Pancreas (tissue), 10 donors: ENCODE measurements at places on chromosomes 2 and 18. TPM values are rescaled to one million over a fixed set of nuclear protein-coding genes. Genes with fewer than 3 reads are reported as not detected.

DNA sequence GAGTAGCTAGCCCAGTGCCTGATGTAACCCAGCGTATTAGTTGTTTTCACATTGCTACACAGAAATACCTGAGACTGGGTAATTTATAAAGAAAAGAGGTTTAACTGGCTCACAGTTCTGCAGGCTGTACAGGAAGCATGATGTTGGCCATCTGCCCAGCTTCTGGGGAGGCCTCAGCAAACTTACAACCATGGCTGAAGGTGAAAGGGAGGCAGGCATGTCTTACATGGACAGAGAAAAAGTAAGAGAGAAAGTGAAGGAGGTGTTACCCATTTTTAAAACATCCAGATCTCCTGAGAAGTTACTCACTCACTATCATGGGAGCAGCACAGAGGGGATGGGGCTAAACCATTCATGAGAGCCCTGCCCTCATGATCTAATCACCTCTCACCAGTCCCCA is 6.1 kb upstream of the CYRIA start:
- H3K36me3 ChIP-seq = no peaks in the 10 kb centered on the region
- H3K27me3 ChIP-seq = no peaks in the 10 kb centered on the region
- H3K27ac ChIP-seq = no peak overlapping the region
- H3K4me1 ChIP-seq = no peaks in the 10 kb centered on the region

GRCh38 chr2:67487993-67488392 is 90.9 kb downstream of the ETAA1 start:
- DNase-seq = no peak
- H3K27me3 ChIP-seq = no peaks in the 10 kb centered on the region
- H3K27ac ChIP-seq = no peak overlapping the region
- no peaks in the 10 kb centered on the region for H3K36me3 ChIP-seq

DNA sequence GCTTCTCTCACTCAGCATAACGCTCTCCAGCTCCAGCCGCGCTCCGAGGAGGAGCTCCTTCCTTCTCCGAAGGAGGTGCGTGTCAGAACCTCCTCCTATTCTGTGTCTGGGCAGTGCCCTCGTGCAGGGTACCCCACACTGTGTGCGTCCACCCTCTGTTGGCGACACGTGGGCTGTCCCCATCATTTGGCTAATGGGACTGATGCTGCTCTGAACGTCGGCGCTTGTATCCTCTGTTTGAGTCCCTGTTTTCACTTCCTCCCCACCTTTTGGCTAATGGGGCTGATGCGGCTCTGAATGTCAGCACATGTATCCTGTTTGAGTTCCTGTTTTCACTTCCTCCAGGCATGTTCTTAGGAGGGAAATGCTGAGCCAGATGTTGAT is 22.2 kb downstream of the KCNG2 start:
- no peaks in the 10 kb centered on the region for H3K4me1 ChIP-seq
- H3K36me3 ChIP-seq = no peaks in the 10 kb centered on the region
- no peak overlapping the region for H3K27ac ChIP-seq
- no peaks in the 10 kb centered on the region for H3K27me3 ChIP-seq
- no peak for DNase-seq

DNA sequence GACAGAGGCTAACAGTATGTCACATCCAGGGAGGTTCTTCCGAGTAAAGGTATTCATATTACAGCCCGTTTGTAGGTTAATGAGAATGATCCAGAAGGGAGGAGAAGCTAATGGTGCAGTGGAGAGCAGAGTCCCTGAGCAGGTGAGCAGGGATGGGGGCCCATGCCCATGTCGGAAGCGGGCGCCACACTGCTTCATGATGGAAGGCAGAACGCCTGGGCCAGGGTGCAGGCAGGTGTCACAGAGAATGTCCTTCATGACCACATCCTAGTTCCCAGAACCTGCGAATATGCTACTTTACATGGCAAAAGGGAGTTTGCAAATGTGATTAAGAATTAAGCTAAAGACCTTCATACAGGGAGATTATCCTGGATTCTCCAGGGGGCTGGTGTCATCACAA is 4.0 kb downstream of the HES6 start:
- no peak overlapping the region for H3K27ac ChIP-seq
- H3K36me3 ChIP-seq = no peaks in the 10 kb centered on the region
- no peak for DNase-seq
- H3K4me1 ChIP-seq = peaks cover under 1% of the 10 kb centered on the region
- no peak overlapping the region for H3K4me3 ChIP-seq
- H3K27me3 ChIP-seq = no peaks in the 10 kb centered on the region

- H3K4me1 ChIP-seq = no peaks in the 10 kb centered on the region
- no peaks in the 10 kb centered on the region for H3K27me3 ChIP-seq
- DNase-seq = no peak
Measured at GRCh38 chr2:189096769-189097447, 82.7 kb downstream of the COL5A2 start.

DNA sequence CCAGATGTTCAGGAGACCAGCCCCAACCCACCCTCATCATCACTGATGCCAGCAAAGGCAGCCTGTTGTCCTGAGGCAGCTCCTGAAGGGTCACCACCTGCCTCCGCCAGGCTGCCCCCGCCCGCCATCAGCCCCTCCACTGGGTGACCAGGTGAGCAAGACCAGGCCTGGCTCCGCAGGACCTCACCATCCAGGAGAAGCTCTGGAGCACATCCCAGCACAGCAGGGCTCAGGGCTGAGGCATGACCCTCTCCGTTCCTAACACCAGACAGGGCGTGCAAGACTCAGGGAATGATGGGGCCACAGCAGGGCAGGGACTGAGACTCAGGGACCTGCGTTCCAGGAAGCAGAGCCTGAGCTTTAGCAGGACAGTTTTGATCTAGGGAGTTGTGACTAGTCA is 218.8 kb upstream of the RAB6C start:
- H3K27ac ChIP-seq = no peak overlapping the region
- H3K4me3 ChIP-seq = no peak overlapping the region
- no peaks in the 10 kb centered on the region for H3K27me3 ChIP-seq
- DNase-seq = no peak

DNA sequence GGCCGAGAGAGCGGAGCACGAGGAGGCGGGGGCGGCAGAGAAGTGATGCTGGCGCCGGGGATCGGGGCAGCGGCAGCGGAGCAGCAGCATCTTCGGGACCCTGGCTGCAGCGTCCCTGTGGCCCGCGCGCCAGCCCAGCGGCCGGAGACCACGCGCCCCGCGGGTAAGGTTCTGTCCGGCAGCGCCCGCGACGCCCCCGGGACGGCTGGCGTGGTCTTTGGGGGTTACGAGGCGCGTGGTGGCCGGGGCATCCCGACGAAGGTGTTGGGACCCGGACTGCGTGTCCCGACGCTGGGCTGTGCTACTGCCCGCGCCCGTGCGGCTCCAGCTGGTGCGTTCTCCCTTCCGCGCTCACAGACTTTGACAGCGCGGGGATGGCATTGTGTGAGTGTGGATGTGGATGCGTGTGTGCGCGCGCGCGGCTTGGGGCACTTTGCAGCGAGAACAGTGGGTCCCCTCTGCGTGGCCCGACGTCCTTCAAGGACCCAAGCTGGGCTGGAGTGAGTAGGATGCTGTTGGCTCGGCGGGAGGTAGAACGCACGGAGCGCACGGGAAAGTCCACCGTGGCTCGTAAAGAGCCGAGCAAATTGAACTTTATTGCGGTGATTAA is 405.0 kb downstream of the XIRP2 start:
- H3K27ac ChIP-seq = no peak overlapping the region
- no peaks in the 10 kb centered on the region for H3K36me3 ChIP-seq
- no peak for DNase-seq

DNA sequence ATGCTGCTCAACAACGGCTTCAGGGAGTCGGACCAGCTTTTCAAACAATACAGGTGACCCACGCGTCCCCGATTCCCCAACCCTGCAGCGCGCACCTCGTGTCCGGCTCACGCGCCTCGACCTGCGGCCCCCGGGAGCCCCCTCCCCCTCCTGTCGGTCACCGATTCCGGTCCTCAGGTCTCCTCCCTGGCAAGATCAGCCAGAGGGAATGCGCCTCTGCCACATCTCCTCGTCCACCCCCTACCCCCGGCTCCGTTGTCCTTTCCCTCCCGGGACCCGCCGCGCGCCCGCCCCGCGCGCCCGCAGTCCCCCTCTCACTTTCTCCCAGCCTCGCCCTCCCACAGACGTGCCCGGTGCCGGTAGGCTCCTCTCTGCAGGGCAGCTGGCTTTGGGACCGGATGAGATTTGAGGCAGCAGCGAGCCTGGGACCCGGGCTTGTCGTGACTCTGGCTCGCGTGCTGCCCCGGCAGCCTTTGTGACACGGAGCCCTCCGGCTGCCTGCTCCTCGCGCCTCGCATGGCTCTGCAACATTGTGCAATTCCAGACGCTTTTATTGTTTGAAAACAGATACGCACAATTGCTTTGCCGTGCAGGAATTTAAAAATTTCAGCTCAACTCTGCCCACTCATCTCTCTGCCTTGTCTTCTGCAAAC is 558 bp downstream of the TTC39C start:
- no peaks in the 10 kb centered on the region for H3K27me3 ChIP-seq
- peak overlapping the region; percentile 96 for H3K4me3 ChIP-seq
- H3K27ac ChIP-seq = peak overlapping the region; percentile 83
- DNase-seq = peak; percentile 43

Gene UGT1A4
- not detected for total RNA-seq

Gene POTEC
- 0.32 TPM for total RNA-seq

DNA sequence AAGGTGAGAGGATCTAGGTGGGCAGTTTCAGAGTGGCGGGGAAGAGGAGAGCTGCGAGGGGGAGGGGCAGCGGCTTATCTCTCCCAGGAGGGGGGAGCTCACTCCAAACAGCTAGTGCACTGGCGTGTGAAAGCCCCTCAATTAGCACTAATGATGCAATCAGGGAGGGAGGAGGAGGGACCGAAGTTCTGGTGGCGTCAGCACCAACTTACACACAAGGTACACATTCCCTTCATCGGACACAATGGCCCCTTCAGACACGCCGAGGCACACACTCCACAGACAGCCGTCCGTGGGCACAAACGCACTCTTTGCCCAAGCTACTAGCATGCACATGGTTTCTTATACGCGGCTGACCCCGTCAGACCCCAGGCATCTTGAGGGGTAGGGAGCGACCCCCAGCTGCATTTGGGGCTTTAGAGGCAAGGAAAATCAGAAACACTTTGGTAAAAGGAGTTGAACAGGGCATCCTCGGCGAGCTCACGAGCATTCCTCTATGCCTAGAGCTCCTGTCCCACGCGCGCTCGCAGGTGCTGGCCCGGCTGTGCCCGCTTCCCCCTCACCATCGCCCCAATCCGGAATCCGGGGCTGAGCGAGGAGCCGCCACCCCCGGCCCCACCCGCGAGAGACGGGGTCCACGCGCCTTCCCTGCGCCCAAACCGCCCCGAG is 868 bp upstream of the PKDCC start:
- no peaks in the 10 kb centered on the region for H3K36me3 ChIP-seq
- no peaks in the 10 kb centered on the region for H3K27me3 ChIP-seq
- H3K4me3 ChIP-seq = peak overlapping the region; percentile 55

Gene CDH19
- 0.83 TPM for total RNA-seq

DNA sequence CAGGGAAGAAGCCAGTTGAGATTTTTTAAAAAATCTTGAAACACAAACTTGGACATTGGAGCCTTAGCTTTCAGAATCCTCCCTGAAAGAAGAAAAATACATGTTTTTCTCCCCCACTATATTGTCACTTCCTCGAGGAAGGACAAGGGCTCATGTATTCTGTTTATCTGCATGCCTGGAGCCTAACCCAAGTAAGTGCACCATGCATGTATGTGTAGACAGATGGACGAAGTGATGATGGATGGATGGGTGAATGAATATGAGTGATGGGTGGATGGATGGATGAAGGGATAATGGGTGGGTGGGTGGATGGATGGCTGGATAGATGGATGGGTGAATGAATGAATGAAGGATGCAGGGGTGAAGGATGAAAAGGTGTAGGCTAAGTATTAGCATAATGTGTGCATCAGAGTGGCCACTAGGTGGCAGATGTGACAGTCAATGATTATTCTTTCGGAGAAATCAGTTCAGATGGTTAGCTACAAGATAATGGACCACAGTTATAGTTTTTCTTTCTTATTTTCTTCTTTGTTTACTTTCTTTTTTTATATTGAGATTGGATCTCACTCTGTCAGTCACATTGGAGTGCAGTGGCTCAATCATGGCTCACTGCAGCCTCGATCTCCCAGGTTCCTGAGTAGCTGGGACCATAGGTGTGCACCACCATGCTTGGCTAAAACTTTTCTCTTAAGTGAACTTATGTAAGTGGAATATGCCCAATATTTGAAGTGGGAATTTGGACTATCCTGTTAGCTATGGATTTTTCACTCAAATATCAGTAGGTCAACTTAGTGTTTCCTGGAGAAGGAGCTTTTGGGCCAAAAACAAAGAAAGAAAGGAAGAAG is 18.5 kb upstream of the CCDC93 start:
- H3K27ac ChIP-seq = no peak overlapping the region
- no peak for DNase-seq
- H3K36me3 ChIP-seq = no peaks in the 10 kb centered on the region
- H3K4me3 ChIP-seq = no peak overlapping the region
- H3K4me1 ChIP-seq = no peaks in the 10 kb centered on the region

DNA sequence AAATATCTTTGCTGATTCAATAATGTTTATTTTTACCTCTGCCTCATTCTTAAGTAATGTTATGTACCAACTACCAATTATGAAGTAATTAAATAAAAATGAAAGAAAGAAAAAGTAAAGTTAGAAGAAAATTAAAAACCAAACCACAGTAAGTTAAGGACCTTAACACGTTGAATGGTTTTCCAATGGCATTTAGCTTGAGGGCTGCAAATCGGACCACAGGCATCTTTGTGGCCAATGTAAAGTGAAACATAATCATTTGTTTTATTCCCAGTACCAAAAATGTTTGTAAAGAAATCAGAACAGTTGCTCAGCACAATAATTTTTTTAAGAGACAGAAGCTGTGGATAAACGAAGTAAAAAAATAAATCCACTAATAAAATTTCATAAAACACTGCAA is 1455.5 kb upstream of the ZEB2 start:
- no peaks in the 10 kb centered on the region for H3K36me3 ChIP-seq
- DNase-seq = no peak
- H3K27me3 ChIP-seq = no peaks in the 10 kb centered on the region
- no peak overlapping the region for H3K27ac ChIP-seq
- H3K4me3 ChIP-seq = no peak overlapping the region

Gene KCNE4
- 0.75 TPM for total RNA-seq

DNA sequence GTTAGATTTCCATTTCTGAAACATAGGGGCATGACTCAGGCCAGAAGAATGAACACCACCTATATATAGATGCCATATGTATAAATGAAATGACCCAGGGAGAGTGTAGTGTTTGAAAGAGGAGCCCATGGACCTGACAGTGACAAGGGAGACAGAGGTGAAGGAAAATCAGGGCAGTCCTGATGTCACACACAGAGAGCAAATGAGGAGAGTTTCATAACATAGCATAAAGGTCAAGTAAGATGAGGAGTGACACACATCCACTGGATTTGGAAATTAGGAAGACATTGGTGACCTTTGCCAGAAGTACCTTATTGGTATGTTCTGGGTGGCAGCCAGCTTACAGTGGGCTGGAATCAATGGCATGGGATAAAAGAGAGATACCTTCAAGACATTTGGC is 276.7 kb downstream of the ZNF385B start:
- H3K4me3 ChIP-seq = no peak overlapping the region
- no peaks in the 10 kb centered on the region for H3K36me3 ChIP-seq
- peaks cover 12% of the 10 kb centered on the region for H3K4me1 ChIP-seq
- H3K27me3 ChIP-seq = no peaks in the 10 kb centered on the region

GRCh38 chr2:46615986-46616485 is 136.7 kb downstream of the TMEM247 start:
- H3K4me1 ChIP-seq = peaks cover 18% of the 10 kb centered on the region
- no peaks in the 10 kb centered on the region for H3K36me3 ChIP-seq
- DNase-seq = no peak
- H3K4me3 ChIP-seq = peak overlapping the region; percentile 75
- peak overlapping the region; percentile 90 for H3K27ac ChIP-seq
- H3K27me3 ChIP-seq = no peaks in the 10 kb centered on the region

Gene HNMT
- total RNA-seq = 17.5 TPM
